ENCODE measurements at places on chromosomes 12 and 14.

DNA sequence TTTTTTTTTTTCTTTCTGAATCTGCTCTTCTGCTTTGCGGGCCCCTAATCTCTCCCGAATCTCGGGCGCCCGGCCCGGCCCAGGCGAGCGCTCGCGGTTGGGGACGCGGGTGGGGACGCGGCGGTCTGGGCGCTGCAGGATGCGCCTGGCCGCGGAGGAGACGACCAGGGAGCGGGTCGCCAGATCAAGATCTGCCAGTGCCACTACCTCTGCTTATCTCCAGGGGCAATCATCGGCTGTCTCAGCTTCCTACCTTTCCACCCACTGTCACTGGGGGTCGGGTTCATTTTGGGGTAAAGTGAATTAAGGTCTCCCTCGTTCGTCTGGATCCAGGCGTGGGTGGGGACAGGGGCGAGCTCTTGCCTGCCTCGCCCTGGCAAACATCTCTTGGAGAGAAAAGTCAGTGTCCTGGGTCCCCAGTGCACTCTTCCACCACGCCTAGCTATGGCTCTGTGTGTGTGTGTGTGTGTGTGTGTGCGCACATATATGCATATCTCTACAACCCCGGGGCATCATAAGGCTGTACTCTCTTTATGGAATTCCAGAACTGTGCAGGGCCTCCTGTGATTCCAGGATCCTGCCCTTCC, 422.3 kb downstream of the VRK1 start:
- DNase-seq, result no peak

GRCh38 chr12:127761880-127762279, 505.1 kb upstream of the TMEM132C start:
- DNase-seq, result no peak

- DNase-seq, result no peak
Measured at GRCh38 chr14:44438221-44438620, 68.9 kb downstream of the FSCB start.

DNA sequence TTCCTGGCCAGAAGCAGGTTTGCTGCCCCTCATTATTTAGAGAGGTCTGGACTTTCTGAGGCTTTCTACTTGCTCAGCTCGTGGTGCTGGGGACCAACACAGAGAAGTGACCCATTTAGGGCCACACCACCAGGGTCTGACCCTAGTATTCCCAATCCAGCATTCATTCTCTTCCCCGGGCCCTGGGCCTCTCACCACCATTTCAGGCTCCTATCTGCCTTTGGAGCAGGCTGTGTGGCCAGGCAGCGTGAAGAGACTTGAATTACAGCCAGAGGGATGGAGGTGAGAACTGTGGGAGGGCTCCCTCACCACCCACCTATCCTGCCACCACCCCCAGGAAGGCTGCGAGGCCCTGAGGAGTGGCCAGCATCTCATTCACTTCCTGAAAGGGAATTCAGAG, 24.6 kb downstream of the FAM222A start:
- no peak for DNase-seq

DNA sequence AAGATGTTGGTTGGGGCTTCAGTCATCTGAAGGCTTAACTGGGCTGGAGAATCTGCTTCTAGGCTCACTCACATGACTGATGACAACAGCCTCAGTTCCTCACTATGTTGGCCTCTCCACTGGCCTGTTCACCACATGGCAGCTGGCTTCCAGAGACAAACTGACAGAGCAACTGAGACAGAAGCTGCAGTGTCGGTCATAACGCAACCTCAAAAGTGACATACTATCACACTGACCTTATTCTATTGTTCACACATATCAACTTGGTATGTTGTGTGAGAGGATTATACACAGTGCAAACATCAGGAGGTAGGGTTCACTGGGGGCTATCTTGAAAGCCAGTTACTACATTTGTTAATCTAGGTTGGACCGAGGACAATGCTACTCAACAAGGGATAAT, 92.9 kb downstream of the PAWR start:
- no peak for DNase-seq

- no peak for DNase-seq
Measured at GRCh38 chr14:64572386-64573104, 22.8 kb downstream of the PPP1R36 start.

- DNase-seq, result peak; percentile 60
Measured at GRCh38 chr12:49662998-49663843, 39.9 kb downstream of the PRPF40B start.

- no peak for DNase-seq
Measured at GRCh38 chr12:25764409-25764808, 194.1 kb upstream of the RASSF8 start.

DNA sequence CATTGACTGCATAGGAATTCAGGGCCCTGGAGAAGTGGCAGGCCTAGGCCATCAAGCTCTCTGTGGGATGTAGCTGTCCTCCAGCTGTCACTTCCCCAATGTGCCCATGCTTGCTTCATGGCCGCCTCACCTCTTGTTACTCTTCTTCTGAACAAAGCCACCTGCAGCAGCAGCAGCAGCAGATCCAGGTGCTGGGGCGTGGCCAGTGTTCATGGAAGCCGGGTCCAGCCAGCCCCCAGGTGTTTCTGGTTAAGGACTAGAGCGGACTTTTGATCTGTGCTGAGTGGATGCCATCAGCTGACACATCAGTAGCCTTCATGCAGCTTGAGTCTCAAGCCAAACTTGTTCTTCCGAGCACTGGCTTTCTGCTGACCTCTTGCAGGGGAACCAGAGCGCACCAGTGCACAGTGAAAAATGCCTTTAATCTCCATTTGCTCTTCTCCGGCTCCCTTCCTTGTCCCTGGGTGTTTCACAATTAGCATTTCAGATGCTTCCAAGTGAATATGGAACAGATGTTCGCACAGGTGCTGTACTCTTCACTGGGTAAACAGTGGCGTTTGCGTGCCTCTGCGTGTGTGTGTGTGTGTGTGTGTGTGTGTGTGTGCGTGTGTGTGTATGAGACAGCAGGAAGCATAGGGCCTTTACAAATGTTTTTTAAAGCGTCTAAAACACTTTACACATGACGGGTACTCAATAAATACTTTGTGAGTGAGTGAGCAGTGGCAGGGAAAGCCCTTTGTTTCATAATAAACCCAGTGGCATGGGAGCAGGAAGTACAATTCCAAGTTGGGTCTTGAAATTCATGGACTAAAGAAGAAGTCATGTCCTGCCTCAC, 20.1 kb downstream of the TPCN1 start:
- DNase-seq, result no peak

Measured in T-helper 1 cell (primary cell).